ENCODE measurements at places on chromosomes 3 and 15.

GRCh38 chr3:123935830-123936229, 25.2 kb downstream of the CCDC14 start:
- no peak for DNase-seq

DNA sequence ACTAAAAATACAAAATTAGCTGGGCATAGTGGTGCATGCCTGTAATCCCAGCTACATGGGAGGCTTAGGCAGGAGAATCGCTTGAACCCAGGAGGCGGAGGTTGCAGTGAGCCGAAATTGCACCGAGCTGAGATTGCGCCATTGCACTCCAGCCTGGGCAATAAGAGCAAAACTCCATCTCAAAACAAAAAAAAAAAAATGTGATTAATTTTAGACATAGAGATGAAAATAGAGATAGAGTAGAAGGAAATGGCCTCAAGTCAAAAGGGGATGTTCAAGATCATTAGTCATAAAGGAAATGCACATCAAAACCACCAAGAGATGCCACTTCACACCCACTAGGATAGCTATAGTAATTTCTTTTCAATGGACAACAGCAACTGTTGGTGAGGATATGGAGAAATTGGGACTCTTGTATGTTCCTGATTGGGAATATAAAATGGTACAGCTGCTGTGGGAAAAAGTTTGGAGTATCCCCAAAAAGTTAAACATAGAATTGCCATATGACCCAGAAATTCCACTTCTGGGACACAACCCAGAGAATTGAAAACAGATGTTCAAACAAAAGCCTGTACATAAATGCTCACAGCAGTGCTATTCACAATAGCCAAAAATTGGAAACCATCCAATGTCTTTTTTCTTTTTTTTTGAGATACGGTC, 55.4 kb downstream of the ABHD2 start:
- no peak for DNase-seq

GRCh38 chr3:134544316-134544715, 58.5 kb downstream of the CEP63 start:
- no peak for DNase-seq

DNA sequence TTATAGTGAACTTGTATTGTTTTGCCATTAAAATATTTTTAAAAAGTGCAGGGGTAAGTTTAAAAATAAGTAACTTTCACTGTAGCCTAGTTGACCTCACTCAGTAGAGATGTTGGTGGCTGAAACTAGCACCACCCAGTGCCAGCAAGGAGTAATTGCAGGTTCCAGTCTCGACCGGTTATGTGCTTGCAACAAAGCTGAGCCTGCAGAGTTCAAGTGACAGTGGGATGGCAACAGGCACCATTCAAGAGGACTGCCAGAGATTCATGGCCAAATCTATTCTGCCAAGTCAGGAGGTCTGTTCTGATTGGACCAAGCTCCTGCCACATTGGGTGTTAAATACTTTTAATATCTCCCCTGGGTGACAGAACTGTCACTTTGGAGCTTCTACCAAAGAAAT, 2.7 kb downstream of the ADAMTS7 start:
- peak; percentile 53 for DNase-seq

GRCh38 chr15:66138096-66138783, 115.3 kb downstream of the MEGF11 start:
- DNase-seq: peak; percentile 49

Data from BE2C (cell line).